ENCODE measurements at places on chromosomes 1 and 21. TPM values are rescaled to one million over a fixed set of nuclear protein-coding genes. Genes with fewer than 3 reads are reported as not detected.

GRCh38 chr1:111909030-111909429, 80.4 kb downstream of the KCND3 start:
- no peak for DNase-seq

Gene C8B
- not detected for total RNA-seq

DNA sequence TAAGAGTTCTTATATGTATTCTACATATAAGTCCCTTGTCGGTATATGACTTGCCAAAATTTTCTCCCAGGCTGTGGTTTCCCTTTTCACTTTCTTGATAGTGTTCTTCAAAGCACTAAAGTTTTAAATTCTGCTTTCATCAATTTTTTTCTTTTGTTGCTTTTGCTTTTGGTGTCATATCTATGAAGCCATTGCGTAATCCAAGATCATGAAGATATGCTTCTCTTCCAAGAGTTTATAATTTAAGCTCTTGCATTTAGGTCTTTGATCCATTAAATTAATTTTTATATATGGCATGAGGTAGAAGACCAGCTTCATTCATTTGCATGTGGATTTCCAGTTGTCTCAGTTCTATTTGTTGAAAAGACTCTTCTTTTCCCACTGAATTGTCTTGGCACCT, 22.2 kb downstream of the DESI2 start:
- DNase-seq: no peak

Gene UMODL1
- not detected for total RNA-seq

All from IMR-90 (cell line).